ENCODE measurements at places on chromosomes 1 and 21.

DNA sequence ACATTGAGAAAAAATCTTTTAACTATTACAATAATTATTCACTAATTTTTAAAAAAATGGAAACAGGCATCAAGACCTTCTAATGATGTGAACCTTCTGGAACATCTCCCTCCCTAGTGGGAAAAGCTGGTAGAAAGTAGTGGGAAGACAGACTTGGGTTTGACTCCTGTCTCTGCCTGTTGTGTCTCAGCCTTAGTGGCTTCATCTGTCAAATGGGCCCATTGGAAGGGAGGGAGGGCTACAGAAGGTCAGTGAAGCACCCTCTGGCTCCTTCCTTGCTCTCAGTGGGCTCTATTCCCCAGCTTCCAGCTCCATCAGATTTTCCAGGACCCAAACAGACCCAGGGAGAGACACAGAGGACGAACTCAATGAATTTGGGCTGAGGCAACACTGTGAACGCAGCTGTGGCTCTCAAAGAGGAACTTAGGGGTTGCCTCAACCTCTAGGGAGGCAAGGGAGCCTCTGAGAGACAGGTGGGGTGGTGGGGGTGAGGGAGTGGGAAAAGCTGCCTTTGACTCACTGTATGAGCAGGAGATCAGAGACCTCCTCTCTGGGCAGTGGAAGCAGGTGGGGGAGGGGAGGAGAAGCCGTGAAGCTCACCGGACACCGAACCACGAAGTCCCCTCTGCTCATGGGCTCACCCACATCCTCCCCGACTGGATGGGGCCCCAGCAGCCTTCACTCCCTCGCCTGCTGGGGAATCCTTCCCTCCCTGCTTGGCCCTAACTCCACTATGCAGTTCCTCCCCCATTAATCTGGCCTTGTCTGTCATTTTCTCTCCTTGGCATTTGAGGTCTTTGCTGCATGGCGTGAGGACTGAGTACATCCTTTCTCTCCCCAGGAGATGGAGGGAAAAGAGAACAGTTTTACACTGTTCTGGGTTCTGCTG, 4.5 kb downstream of the CNR2 start:
- peak; percentile 63 for DNase-seq

DNA sequence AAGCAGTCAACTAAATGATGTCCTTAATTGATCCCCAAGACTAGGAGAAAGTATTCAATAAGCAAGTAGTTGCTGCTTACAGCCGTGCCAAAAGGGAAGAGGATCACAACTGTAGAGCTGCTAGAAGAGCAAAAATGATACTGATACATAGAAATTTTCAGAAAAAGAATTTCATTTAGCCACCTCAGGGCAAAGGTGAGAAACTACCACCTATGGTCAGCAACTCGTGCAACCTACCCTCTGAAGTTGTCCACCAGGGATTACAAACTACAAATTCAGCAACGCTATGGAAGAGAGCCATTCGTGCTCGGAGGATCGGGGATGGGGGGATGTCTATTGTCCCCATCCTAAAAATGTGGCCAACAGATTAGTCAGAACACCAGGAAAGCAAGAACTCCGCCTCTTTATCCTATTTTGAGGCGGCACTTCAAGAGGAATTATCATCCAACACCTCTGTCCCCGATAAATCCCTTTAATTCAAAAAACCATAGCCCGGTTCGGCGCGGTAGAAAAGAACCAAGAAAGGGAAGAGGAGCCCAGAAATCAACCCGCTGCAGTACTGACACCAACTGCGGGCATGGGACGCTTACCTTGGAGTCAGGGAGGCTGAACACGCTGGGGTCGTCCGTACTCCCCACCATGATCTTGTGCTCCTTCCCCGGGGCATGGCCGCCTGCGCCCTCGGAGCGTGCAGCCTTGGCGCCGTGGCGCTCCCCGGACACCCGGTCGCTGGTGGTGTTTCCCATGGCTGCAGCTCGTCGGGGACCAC, 687 bp downstream of the PRKAB2 start:
- peak; percentile 10 for DNase-seq

- no peak for DNase-seq
These were observed 6.0 kb downstream of the S100B start for GRCh38 chr21:46598581-46599572.

GRCh38 chr21:43637530-43638158, 21.6 kb downstream of the HSF2BP start:
- DNase-seq, result no peak

DNA sequence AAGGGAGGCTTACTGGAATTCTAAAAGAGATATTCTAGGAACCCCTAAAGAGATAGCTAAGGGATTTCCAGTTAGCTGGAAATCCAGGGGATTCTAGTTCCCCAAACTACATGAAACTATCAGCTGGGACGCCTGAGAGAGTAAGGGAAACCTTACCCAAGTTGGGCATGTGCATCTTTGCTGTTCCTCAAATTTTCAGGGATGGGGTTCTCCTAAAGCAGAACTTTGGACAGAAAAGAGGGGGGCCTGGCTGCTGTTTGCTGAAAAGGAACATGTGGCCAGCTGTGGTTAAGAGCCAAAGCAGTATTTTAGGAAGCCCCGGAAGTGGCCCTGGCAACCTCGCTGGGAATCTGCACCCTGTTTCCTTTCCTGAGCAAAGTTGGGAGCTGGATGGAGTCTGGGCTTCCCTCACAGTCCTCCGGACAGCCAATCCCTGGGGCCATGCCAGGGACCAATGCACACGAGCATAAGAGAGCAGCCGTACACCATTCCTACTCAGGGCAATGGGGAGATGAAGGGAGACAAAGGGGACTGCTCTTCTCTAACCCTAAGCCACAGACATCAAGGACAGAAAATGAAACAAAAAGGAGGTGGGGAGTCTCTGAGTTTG, 154.3 kb downstream of the PLXNA2 start:
- no peak for DNase-seq

DNA sequence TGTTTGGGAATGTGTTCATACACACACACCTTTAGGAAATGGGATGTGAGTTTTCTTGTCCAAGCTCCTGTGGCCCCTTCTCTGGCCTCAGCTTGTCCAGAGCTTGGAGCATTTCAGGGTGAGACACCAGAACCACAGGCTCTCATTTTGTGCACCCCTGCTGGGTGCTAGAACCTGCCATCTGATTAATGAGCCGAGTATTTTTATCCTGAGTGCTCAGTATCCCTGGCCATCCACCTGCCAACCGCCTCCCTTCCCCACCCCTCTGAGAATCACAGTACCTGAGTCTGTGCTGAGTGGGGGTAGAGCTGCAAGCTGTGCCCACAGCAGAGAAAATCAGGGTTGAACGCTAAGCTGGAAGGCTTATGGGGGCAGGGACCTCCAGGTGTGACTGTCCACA, 1.4 kb downstream of the CASQ1 start:
- DNase-seq, result no peak

- no peak for DNase-seq
These were observed 155.4 kb upstream of the KCND3 start for GRCh38 chr1:112144733-112145426.

- no peak for DNase-seq
These were observed 27.4 kb upstream of the PWP2 start for GRCh38 chr21:44079846-44080245.

- no peak for DNase-seq
These were observed 8.3 kb upstream of the COL16A1 start for GRCh38 chr1:31712068-31712467.

GRCh38 chr21:31110430-31110829, 72.2 kb upstream of the KRTAP19-8 start:
- DNase-seq, result no peak

DNA sequence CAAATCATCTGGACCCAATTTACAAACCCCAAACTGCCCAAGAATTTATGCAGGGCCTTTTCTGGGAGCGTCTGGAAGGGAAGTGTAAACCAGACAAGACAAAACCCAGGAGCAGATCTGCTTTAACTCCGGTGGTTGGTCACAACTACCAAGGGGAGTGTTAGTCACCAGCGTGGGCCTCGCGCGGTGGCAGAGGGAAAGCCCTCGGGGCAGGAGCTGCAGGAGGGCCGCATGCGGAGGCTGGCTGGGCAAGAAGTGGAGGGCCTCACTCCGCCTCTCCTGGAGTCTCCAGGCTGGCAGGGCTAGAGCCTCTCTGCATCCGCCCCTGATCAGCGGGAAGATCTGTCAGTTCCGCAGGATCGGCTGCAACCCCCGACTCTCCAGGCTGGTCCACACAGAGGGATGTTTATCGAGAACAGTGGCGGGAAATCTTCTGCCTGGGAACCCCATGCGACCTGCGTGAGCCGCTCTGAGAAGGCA, 2.0 kb downstream of the COL24A1 start:
- no peak for DNase-seq

DNA sequence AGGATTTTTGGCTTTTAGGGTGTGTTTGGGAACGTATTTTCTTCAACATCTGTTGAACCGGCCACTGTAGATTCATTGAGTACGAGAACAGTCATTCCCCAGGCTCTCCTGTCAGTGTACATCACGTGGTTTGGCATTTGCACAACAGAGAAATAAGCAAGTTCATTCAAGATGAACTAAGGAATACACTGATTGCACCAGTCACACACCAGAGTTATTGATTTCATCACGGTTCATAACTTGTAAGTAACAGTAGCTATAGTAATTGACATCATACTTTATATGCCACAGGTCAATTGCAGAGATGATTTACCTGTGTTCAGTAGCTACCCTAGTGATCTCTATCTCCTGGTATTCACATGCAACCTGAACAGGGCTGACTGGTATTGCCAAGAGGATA, 90.7 kb upstream of the ETS2 start:
- DNase-seq, result no peak

GRCh38 chr1:55214212-55214933, 791 bp downstream of the USP24 start:
- DNase-seq, result peak; percentile 58

GRCh38 chr21:30305136-30305535, 15.0 kb downstream of the KRTAP26-1 start:
- no peak for DNase-seq

DNA sequence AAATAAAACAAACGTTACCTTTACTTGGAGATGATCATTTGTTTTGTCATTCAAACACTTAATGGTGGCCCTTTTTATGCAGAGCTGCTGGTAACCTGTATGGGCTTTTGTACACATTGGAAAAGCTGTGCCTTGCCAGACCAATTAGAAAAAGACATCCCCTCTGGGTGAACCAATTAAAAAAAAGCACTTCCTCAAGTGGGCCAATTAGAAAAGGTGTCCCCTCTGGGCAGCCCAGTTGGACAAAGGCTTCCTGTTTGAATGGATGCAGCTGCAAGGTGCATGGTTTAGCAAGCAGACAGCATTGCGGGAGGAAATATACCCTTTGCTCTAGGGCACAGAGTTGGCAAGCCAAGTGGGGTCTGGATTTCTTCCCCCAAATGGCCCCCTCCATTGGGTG, 21.6 kb downstream of the HUNK start:
- no peak for DNase-seq

- no peak for DNase-seq
These were observed 52.8 kb upstream of the ZBTB40 start for GRCh38 chr1:22398656-22399420.

DNA sequence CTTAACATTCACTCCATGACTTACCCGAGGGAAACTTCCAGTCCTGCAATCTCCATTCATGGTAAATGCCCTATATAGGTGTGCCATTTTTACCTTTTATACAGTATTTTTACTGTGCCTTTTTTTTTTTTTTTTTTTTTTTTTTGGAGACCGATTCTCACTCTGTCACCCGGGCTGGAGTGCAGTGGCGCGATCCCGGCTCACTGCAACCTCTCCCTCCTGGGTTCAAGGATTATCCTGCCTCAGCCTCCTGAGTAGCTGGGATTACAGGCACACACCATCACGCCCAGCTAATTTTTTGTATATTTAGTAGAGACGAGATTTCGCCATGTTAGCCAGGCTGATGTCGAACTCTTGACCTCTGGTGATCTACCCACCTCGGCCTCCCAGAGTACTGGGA, 124.4 kb upstream of the PLPPR4 start:
- DNase-seq, result no peak

- DNase-seq, result no peak
These were observed 31.6 kb upstream of the ETS2 start for GRCh38 chr21:38774152-38774551.

- DNase-seq, result no peak
These were observed 1334.5 kb upstream of the ADGRL4 start for GRCh38 chr1:80341021-80341420.

DNA sequence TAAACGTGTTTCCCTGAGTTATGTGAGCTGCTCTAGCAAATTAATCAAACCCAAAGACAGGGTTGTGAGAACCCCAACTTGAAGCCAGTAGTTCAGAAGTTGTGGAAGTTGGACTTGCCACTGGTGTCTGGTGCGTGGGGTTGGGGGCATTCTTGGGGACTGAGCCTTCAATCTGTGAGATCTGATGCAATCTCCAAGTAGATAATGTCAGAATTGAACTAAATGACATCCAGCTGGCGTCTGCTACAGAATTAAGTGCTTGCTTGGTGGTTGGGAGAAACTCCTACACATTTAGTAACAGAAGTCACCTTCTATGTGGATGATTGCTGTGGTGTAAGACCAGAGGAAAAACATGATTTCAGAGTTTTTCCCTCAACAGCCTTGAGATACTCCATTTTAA, 207.4 kb downstream of the FGGY start:
- DNase-seq, result no peak

Measured in germinal center (tissue), 1 donor.